HFFc6 (cell line): ENCODE measurements at places on chromosomes 7 and 10. TPM values are rescaled to one million over a fixed set of nuclear protein-coding genes. Genes with fewer than 3 reads are reported as not detected.

GRCh38 chr10:22810643-22811465 lies 96.5 kb upstream of the PIP4K2A start:
- no peak for DNase-seq

GRCh38 chr7:46835556-46835955 lies 746.4 kb downstream of the TNS3 start:
- no peak for DNase-seq

MOSPD3 gene
- 15.0 to 19.0 TPM (median 17.5 TPM) in 3 replicates for total RNA-seq

DNA sequence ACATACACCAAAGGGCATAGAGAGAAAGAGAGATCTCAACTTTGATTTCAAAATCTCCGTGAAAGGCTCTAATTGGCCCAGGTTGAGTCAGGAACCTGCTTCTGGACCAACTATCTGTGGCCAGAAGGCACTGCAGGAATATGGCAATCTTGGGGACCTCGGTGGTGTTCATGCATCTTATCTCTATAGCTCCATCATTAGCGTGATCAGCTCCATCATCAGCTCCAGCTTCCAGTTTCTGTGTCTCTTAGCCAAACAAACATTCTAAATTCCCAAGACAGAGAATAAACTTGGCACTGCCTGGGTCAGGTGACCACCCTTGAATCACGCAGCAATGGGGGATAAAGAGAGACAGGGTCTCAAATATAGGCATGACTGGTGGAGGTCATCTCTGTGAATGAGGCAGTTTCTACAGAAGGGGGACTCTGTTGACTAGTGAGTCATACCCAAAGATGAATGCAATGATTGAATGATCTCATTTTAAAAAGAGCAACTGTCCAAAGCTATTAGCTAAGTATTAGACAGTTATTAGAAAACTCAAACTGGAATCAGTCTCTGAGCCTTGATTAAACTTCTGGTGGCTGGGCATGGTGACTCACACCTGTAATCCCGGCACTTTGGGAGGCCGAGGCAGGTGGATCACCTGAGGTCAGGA lies 5.4 kb upstream of the NRF1 start:
- no peak for DNase-seq

DNA sequence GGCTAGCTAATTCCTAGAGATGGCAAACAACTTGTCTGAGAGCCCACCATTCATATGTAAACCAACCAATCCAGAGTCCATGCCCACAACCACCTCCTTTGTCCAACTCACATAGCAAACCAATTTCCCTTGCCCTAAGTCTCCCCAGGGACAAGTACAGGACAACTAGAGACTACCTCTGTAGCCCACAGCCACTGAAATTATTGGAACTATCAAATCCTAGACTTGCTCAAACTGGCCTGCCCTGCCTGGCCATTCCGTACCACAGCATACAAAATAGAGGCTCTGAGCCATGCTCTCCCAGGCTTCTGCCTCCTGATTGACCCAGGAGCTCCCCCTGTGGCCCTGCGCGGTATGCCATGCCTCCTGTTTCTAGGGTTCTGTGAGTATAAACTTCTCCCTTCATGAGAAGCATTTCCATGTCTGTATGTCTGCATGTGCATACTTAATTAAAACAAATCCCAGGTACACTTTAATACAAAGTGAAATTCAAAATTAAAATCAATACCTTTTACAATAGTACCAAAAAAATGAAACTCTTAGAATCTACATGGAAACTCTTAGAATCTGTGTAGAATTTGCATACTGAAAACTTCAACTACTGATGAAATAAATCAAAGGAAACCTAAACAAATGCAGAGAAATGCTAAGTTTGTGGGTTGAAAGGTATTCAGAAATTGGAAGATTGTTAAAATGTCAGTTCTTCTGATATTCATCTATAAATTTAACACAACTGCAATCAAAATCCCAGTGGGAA lies 4.0 kb upstream of the HECW1 start:
- peak; percentile 48 for DNase-seq

MMP21 gene
- total RNA-seq, result not detected in 3 replicates

DNA sequence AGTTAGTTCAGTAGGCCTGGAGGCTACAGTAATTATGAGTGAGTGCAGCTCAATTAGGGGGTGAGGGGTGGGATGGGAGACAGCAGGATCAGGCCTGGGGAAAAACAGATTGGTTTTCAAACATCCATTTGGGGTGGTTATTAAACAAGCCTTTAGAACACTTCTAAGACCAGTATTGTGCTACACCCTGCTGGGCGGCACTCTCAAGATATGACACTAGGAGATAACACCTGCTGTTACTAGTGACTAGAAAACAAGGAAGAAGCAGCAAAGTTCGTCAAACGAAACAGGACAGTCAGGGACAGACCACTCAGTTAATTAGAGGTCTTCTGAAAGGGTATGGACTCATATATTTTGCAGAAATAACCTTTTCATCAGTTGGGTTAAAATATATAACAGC lies 353.6 kb downstream of the PTEN start:
- DNase-seq, result no peak
